ENCODE measurements at places on chromosomes 13 and 19. TPM values are rescaled to one million over a fixed set of nuclear protein-coding genes. Genes with fewer than 3 reads are reported as not detected.

Gene GMIP
- 54.5 TPM for total RNA-seq

Gene WDR87
- total RNA-seq: not detected

Gene ZNF317
- total RNA-seq: 54.1 TPM

Gene OR7A5
- not detected for total RNA-seq

Gene ABCA7
- 39.5 TPM for total RNA-seq

Gene BST2
- 116 TPM for total RNA-seq

DNA sequence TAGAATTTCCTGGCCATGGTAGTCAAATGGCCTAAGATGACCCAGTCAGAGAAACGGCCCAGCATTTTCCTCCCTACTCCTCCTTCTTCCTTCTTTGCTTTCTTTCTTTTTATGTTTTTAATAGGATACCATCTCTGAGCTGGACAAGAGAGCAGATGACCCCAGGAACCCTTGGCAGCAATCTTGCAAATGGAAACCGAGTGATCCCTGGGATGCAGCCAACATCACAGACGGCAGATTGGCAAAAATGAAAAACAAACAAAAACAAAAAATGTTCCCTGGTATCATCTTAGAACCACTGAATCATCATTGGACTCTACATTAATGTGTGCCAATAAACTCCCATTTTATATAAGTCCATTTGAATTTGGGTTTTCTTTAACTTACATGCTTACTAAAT is 424.4 kb downstream of the FGF14 start:
- no peaks in the 10 kb centered on the region for H3K4me1 ChIP-seq
- no peaks in the 10 kb centered on the region for H3K36me3 ChIP-seq
- no peaks in the 10 kb centered on the region for H3K27me3 ChIP-seq
- H3K4me3 ChIP-seq: no peak overlapping the region

GRCh38 chr13:101382086-101382485 is 34.2 kb downstream of the NALCN start:
- no peaks in the 10 kb centered on the region for H3K4me1 ChIP-seq
- no peak for DNase-seq

- H3K36me3 ChIP-seq: no peaks in the 10 kb centered on the region
- no peak for DNase-seq
Measured at GRCh38 chr13:22562116-22562515, 618.7 kb upstream of the SGCG start.

GRCh38 chr13:49792550-49793324 is at the start of gene KPNA3:
KPNA3 (minus strand) TSS chr13:49792682; CDS start chr13:49792506, 176 bp downstream.
- H3K27me3 ChIP-seq: no peaks in the 10 kb centered on the region
- peak; percentile 93 for DNase-seq
- peak within 1 kb of the TSS; percentile 75 for H3K27ac ChIP-seq
- peaks cover 34% of the 10 kb centered on the region for H3K4me1 ChIP-seq
- no peaks in the 10 kb centered on the region for H3K36me3 ChIP-seq
